Purkinje cell (primary cell): ENCODE measurements at places on chromosomes 12 and 14. TPM values are rescaled to one million over a fixed set of nuclear protein-coding genes. Genes with fewer than 3 reads are reported as not detected.

Gene AACS
- polyA plus RNA-seq = 10.8 and 14.1 TPM in 2 replicates

Gene OTX2
- not detected in 2 replicates for polyA plus RNA-seq

Gene EXOC3L4
- polyA plus RNA-seq = not detected in 2 replicates

Gene ABCC9
- polyA plus RNA-seq = 0.04 and 0.31 TPM in 2 replicates

Gene TNFAIP2
- 38.5 and 45.9 TPM in 2 replicates for polyA plus RNA-seq

Gene AGAP2
- 0.48 and 1.8 TPM in 2 replicates for polyA plus RNA-seq

Gene SINHCAF
- not detected in 2 replicates for polyA plus RNA-seq

Gene CEP170B
- polyA plus RNA-seq = 0.31 and 0.87 TPM in 2 replicates

Gene IFI27L2
- 115 and 143 TPM in 2 replicates for polyA plus RNA-seq

Gene SERPINA12
- polyA plus RNA-seq = not detected in 2 replicates

Gene CSAD
- 23.6 and 24.3 TPM in 2 replicates for polyA plus RNA-seq

Gene HOXC6
- polyA plus RNA-seq = not detected in 2 replicates

Gene SAMD4A
- 6.7 and 8.4 TPM in 2 replicates for polyA plus RNA-seq

Gene TAS2R31
- polyA plus RNA-seq = not detected in 2 replicates
